ENCODE measurements at places on chromosomes 13 and 19.

GRCh38 chr19:46068345-46069258 is 27.8 kb upstream of the IGFL4 start:
- peak; percentile 81 for DNase-seq

GRCh38 chr13:93217721-93218261 is 8.8 kb upstream of the GPC6 start:
- no peak for DNase-seq

GRCh38 chr19:29337029-29337428 is 124.1 kb upstream of the UQCRFS1 start:
- no peak for DNase-seq

DNA sequence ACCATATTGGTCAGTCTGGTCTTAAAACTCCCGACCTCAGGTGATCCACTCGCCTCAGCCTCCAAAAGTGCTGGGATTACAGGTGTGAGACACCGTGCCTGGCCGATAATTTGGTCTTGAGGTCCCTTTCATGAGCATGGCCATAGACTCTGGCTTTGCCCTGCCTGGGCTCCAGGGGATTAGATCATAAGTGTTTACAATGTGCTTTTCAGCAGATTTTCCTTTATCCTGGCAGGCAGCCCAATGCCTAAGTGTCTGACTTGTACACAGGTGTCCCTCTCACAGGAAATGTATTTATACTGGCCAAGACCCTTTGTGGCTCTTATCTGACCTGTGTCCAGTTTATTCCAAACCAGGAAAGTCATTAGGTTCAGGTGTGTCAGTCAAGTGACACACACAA is 15.9 kb downstream of the BCAM start:
- no peak for DNase-seq

- DNase-seq: peak; percentile 14
Observed at GRCh38 chr19:46014941-46015686, 7.7 kb downstream of the PGLYRP1 start.

- no peak for DNase-seq
Observed at GRCh38 chr13:41418027-41418426, 39.3 kb upstream of the RGCC start.

GRCh38 chr13:99267927-99268326 is 9.7 kb upstream of the GPR18 start:
- no peak for DNase-seq

GRCh38 chr13:40580566-40581276 is 85.7 kb downstream of the FOXO1 start:
- DNase-seq: no peak

- DNase-seq: no peak
Observed at GRCh38 chr13:29196409-29197074, 376.4 kb downstream of the MTUS2 start.

- peak; percentile 88 for DNase-seq
Observed at GRCh38 chr19:55165952-55166529, 372 bp downstream of the DNAAF3 start.

- DNase-seq: peak; percentile 9
Observed at GRCh38 chr13:41639955-41640780, 182.8 kb downstream of the RGCC start.

- DNase-seq: no peak
Observed at GRCh38 chr13:31090961-31091624, 70.6 kb downstream of the HSPH1 start.

DNA sequence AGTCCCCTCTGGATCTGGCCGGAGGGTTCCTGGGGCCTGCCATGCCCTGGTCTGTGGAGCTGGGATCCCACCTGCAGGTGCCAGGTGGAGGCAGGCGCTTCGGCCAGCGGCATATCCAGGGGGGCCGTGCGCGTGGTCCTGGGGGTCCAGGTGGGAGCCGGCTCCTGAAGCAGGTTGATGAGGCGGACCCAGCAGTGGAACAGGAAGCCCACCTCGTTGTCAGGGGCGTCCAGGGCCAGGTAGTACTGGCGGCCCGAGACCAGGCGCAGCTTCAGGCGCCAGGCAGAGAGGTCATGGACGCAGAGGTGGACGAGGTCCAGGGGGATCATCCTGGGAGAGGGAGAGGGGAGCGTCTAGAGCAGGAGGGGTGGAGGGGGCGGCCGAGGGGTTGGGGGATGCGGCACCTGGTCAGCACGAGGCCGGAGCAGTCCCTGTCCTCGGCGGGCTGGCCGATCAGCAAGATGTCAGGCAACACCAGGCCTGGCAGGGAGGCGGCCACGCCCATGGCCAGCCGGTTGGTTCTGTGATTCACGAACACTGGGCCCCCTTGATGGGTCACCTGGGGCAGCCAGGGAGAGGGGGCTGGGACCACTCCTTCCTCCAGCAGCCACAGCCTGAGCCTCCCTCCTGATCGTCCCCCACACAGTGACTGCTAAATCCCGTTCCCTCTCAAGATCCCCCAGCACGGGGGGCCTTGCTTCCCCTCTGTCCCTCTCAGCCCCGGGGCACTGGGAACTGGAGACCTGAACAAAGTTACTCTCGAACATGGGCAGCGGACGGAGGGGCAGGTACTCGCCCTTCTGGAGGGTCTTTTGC is 678 bp downstream of the GARIN5B start:
- DNase-seq: no peak
